EH (cell line): ENCODE measurements at places on chromosomes 4 and X.

- DNase-seq, result peak; percentile 68
These were observed 722 bp downstream of the NAAA start for GRCh38 chr4:75939890-75940691.

- no peak for DNase-seq
These were observed 47.2 kb downstream of the UGT2B11 start for GRCh38 chr4:69167300-69167699.

- DNase-seq, result no peak
These were observed 2.0 kb upstream of the SYP start for GRCh38 chrX:49202022-49202421.

DNA sequence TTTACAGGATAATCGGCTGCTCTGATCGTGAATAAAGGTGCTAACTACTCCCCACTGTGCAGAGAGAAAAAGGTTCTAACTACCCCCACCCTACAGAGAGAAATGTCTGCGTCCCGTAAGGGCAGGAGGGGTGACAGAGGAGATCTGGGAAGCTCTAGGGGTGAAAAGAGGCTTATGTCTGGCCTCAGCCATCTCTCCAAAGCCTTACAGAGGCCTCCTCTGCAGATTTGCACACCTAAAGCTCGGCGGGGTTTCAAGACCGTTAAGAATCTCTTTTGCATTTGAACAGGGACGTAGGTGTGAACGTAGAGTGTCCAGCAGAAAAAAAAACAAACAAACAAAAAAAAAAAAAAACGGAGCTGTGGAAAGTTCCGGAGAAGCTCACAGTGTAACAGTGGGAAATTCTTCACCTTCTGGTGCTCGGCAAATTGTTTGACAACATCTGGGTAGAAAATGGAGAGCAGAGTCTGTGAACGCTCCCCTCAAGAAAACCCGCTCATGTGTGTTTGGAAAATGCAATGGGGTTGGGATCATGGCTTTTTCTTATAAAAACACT is 161.0 kb downstream of the SHOX start:
- no peak for DNase-seq

GRCh38 chr4:78207951-78208350 is 150.8 kb downstream of the FRAS1 start:
- DNase-seq, result no peak
